GM19239 (cell line): ENCODE measurements at places on chromosomes 11 and 22.

- DNase-seq: no peak
Measured at GRCh38 chr11:124285610-124286344, 28.0 kb downstream of the OR8D1 start.

DNA sequence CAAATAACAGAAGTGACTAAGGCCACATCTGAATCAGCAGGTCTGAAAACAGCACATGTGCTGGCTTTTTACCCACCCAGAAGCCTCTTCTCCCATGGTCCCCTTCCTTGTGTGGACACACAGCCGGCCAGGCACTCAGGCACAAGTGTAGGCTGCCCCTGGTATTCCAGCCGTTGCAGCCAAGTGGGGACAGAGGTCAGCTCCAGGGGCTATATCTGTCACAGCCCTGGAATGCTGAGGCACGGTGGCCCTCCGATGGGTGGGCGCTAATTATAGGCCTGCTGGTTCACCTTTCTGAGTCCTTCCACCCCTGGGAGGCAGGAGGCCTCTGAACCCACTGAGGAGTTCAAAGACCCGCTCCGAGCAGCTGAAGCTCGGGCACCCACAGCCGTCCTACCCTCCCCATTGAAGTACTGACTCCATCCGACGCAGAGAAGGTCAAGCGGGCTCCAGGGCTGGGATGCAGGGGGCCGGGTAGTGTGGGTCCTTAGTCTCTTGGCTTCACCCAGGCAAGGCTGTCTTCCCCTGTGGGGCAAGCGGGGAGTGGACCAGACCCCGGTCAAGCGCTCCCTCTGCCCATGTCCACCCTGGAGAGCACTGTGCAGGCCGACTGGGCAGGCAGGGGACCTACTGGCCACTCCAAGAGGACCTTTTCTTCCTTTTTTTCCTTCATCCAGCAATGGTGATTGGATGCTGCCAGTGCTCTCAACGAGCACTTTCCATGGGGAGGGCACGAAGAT lies 14.3 kb downstream of the FGF3 start:
- no peak for DNase-seq

DNA sequence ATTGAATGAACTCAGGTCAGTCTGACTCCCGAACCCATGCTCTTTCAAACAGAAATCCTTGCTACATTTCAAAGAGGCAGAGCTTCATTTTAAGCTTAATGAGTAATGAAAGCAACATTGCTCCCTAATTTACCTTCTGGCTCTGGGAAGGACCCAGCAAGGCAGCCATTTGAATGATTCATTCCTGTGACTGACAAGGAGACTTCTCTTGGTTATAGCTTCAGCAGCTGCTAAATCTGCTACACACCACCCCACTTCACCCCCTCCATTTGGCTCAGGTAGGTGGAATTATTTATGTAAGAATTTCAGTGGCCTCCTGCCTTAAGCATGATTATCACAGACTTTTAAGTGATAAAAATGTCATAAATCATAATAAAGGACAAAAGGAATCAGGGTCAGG lies 117.7 kb downstream of the KCNC1 start:
- no peak for DNase-seq

- no peak for DNase-seq
Measured at GRCh38 chr11:75474240-75474639, 41.2 kb upstream of the KLHL35 start.

DNA sequence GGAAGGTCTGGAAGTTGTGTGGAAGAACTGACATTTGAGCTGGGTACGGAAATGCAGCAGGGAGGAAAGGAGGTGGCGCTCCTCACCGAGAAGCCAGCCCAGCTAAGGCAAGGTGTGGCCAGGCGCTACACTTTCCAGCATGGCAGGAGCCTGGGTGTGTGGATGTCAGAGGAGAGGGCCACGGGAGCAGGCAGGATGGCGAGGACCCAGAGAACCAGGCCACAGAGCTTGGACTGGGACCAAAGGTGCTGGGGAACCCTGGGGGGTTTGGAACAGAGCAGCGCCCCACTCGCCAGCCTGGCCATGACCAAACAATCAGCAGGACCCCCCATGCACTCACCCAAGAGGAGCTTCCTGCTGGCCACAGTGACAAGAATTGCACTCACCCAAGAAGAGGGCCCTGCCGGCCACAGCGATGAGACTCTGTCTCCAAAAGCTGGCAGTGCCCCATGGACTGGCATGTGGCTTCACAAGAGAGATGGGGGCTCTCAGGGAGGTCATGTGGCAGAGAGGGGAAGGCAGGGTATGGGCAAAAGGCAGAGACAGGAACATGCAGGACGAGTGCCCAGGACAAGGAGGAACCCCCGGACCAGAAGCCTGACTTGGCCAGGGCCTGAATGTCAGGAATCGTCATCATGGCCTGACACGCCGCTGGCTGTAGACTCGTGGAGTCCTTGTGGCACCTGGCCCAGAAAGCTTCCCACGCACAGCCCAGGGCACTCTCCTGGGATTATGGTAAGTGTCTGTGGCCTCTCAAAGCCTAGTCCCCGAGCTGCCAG lies 45.4 kb downstream of the IGF2 start:
- DNase-seq: no peak

DNA sequence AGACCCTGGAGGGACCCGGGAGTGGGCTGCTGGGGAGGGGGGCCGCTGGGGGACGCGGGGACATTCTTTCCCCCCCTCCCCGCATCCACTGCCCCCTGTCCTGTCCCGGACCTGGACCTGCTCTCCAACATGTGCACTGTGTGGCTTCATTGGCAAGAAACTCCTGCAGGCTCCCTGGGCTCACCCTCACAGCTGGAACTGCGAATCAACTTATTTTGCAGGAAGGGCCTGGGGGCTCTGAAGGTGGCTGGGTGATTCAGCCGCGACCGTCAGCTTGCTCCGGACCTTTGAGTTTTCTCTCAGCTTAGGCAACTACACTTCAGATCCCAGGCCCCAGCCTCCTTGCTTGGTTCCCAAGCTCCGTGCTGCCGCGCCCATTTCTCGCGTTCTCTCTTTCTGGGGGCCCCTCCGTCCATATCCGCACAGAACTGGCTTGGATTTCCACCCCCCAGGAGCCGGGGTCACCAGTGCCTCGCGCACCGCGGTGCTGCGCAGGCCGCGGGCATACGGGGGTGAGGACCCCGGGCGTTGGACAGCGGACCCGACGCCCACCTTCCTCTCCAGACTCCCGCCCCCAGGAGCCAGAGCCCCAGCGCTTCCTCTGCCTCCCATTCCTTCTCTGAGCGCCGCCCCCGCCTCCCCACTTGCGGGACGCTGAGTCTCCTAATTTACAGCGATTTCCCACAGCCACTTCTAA lies 471 bp upstream of the AHNAK start:
- DNase-seq: no peak

DNA sequence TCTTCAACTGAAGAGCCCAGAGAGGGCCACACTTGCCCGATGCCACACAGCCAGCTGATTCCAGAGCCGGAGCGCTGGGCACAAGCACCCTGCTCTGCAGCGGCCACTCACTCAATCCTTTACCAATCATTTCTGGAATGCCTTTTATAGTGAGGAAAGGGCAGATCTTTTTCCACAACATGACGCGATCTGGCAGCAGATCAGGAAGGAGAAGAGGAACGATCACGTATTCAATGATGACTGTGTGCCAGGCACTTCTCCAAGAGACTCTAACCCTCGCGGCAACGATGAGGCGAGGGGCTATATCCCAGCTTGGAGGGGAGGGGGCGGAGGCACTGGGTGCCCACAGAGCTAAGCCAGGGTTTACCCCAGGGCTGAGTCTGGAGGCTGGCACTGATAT lies 56.3 kb upstream of the TCF20 start:
- DNase-seq: no peak

DNA sequence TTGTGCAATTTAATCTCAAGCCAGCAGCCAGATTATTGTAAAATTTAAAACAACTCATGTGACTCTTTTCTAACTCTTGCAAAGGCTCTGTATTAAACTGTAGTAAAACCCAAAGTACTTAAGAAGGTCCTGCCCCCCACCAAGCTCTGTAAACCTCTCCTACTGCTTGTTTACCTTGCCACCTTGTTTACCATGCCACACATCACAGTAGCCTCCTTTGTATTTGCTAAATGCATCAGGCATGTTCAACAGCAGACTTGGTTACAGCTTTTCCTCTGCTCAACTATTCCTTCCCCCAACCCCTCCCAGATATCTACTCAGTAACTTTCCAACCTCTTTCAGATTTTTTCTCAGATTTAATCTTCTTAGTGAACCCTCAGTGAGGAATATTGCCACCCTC lies 861.6 kb downstream of the METTL15 start:
- DNase-seq: no peak

GRCh38 chr11:65776196-65776595 lies 4.6 kb downstream of the AP5B1 start:
- DNase-seq: no peak

DNA sequence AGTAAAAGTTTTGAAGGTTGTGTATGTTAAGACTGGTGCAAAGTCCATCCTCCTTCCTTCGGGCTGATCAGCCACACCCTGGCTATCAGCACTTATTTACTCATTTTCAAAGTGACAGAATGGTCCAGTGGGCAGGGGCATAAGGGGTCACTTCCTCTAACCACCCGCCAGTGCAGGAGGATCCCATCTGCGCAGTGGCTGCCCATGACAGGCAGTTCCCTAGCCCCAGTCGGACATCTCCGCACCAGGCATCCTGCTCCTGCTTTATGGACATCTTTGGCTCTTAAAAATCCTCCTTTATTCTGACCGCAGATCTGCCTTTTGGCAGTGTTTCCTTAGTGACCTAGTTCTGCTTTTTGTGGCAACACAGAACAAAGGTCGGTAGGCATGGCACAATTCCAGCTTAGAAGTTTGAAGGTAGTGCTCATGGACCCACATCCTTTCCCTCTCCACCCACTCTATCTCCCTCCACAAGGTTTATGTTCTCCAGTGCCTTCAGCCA lies 55.9 kb downstream of the BMAL1 start:
- DNase-seq: no peak

DNA sequence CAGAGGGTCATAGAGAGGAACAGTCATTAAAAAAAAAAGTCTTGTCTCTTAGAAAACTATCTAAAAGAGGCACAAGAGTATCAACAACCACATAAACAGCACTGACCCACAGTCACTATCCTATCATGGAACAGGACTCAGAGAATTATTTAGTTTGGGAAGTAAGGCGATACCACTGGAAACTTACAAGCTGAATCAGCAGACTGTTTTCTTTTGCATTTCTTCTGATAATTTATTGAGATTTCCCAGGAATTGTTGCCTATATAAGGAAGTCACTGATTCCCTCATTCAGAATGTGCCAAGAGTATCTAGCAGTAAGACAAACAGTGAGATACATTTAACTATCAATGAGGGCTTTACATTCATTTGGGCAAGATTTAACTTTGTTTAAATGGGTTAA lies 304.1 kb downstream of the GUCY1A2 start:
- no peak for DNase-seq

GRCh38 chr11:44789496-44789895 lies 62.7 kb downstream of the TSPAN18 start:
- DNase-seq: no peak

GRCh38 chr11:67022961-67023956 lies at the start of gene SYT12:
TSS of gene SYT12 (plus strand) at chr11:67023134. CDS start at chr11:67030145, 7,011 bp downstream.
- DNase-seq: no peak

DNA sequence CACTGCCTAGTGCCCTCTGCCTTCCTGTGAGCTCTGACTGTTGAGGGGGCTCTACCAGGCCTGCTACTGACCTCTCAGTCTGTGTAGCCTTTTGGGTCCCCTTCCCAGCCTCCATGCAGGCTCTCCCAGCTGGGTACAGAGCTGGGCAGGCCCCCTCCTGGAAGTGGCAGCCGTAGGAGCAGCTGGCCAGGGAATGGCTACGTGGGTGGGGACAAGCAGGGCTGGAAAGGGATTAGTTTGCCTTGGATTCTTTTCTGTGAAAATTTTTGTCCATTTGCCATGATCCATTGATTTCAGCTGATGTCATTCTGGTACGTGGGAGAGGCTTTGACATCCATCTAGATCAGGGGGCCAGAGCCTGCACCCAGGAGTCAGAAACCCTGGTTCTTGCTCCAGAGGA lies 23.9 kb upstream of the NECTIN1 start:
- DNase-seq: no peak

DNA sequence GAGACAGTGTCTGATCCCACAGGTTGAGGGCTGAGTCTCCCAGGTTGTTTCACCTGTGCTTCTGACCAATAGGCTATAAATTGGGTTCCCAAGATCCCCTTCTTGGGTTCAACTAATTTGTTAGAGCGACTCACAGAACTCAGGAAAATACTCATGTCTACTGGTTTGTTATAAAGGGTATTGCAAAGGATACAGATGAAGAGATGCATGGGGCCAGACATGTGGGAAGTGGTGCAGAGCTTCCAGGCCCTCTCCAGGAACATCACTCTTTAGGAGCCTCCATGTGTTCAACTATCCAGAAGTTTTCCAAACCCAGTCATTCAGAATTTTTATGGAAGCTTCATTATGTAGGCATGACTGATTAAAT lies 4.7 kb downstream of the KLHL22 start:
- DNase-seq: no peak

GRCh38 chr11:110797453-110797852 lies 85.2 kb upstream of the ARHGAP20 start:
- DNase-seq: no peak

- DNase-seq: no peak
Measured at GRCh38 chr22:17117890-17118289, 3.3 kb downstream of the TMEM121B start.

DNA sequence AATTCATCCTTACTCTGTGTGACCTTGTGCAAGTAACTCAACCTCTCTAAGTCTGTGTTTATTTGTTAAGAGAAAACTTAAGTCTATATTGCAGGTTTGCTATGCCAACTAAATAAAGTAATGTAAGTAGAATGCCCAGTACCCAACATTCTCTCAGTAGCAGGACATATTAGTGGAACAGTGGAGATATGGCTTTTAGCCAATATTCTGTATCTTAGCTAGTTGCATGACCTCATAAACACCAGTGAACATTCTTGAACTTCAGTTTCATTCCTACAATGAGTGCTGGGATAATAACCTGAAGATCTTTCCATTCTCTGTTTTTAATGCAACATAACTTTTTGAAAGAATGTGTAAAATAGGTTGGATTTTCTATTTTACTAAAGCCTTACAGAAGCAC lies 77.0 kb downstream of the RAB38 start:
- DNase-seq: no peak

DNA sequence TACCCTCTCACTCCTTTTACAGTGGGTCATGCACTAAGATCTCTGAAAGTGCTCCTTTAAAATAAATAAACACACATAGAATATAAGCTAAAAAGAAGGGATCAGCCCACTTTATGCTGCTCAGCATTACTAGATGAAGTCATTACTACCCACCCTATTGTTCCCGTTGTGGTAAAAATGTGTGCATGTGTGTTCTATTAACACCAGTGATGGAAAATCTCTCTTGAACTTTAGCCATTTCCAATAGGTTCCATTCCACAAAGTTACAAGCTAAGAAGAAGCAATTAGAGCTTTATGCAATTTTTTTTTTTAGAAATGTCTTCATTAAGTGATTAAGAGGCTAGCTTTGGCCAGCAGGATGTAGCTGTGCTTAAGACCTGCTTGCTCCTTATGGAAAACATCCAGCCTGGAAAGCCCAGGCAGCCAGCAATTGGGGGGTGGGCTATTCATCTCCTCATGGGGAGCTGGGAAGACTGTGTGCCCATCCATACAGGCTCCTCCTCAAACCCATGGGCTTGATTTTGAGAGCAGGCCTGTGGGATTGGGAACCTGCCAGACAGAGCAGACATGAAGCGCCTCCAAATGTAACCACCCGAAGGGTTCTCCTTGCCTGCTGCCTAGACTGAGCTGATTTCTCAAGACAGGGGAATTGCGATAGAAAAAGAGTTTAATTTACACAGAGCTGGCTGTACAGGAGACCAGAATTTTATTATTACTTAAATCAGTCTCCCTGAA lies 92.9 kb upstream of the PARVA start:
- no peak for DNase-seq
